ENCODE measurements at places on chromosomes 6 and 20. TPM values are rescaled to one million over a fixed set of nuclear protein-coding genes. Genes with fewer than 3 reads are reported as not detected.

GRCh38 chr6:90350689-90351554 is 54.3 kb upstream of the BACH2 start:
- peak; percentile 44 for DNase-seq

- DNase-seq = no peak
Measured at GRCh38 chr6:118468682-118469465, 79.2 kb upstream of the PLN start.

GRCh38 chr6:138680085-138680484 is 93.5 kb upstream of the CCDC28A start:
- no peak for DNase-seq

DNA sequence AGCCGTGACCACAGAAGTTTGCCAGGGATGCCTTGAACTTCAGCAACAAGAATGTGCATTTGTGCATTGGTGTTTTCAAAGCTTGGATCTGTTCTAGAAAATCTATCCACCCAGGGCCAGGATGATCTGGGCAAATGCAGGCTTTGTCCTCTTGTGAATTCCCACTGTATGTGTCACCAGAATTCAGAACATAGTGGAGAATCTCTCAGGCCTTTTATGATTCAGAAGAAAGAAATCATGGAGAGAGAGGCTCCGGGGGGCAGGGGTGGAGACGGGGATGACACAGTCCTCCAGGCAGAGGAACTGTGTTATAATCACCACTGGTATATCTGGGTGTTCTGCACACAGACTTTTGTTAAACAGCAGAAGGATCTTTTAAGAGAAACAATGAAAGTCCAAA is 304.1 kb downstream of the CDH4 start:
- DNase-seq = no peak

- no peak for DNase-seq
Measured at GRCh38 chr6:90477366-90477765, 109.5 kb downstream of the MAP3K7 start.

Gene MYB
- total RNA-seq = 23.9 TPM

Gene FKBP1C
- 0.55 TPM for total RNA-seq
